Ecto neural progenitor cell (in vitro differentiated cells): ENCODE measurements at places on chromosomes 5 and 9.
A peak's percentile ranks its signal among the peaks of the same experiment; 100 is the strongest.

- DNase-seq, result no peak
Measured at GRCh38 chr5:98363157-98363556, 410.3 kb upstream of the RGMB start.

DNA sequence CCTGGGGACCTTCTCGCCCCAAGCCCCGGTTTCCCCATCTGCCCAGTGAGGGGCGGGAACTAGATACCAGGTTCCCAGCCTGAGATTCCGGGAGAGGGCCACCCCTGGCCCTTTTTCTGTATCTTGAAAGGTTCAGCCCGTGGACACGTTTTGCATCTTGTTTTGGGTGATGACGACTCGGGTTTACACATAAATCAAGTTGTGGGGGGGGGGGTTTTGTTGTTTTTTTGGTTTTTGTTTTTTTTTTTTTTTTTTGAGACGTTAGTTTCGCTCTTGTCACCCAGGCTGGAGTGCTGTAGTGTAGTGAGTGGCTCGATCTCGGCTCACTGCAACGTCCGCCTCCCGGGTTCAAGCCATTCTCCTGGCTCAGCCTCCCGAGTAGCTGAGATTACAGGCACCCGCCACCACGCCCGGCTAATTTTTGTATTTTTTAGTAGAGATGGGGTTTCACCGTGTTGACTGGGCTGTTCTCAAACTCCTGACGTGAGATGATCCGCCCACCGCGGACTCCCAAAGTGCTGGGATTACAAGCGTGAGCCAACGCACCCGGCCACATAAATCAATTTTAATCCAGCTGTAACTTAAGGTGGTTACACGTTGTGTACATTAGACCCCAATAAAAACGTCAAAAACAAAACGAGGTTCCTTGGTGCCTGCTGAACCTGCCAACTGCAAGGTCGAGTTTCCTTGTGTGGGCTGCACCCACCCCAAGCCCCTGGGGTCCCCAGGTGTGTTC is 1.1 kb upstream of the BRD3 start:
- peak; percentile 32 for DNase-seq

DNA sequence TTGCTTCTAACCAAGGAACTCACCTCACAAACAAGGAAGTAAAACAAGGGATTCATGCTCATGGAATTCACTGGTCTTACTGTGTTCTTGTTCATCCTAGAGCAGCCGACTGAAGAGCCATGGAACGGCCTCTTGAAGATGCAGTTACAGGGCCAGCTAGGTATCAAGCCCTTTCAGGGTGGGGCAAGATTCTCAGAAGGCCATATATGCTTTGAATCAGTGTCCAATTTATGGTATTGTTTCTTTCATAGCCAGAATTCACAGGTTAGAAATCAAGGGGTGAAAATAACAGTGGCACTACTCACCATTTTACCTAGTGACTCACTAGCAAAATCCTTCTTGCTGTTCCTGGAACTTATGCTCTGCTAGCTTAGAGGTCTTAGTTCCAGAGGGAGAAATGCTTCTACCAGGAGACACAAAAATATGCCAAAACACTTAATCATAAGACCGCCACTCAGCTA is 159.5 kb upstream of the CDH10 start:
- no peak for DNase-seq

- no peak for DNase-seq
Measured at GRCh38 chr5:101271416-101271815, 368.3 kb upstream of the ST8SIA4 start.
